ENCODE measurements at places on chromosomes 13 and 19.

DNA sequence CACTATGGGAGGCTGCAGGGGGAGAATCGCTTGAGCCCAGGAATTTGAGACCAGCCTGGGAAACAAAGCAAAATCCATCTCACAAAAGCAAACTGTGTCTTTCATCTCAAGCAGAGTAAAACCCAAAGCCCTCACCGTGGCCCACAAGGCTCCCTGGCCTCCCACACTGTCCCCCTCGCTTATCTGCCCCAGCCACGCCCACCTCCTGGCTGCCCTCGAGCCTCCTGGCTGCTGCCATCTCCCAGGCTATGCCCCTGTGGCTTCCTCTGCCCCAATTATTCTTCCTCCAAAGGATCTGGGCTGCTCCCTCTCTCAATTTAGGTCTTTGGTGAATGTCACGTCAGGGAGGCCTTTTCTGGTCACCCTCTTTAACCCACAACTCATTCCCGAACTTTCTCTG is 3.6 kb downstream of the RABAC1 start:
- DNase-seq: no peak

DNA sequence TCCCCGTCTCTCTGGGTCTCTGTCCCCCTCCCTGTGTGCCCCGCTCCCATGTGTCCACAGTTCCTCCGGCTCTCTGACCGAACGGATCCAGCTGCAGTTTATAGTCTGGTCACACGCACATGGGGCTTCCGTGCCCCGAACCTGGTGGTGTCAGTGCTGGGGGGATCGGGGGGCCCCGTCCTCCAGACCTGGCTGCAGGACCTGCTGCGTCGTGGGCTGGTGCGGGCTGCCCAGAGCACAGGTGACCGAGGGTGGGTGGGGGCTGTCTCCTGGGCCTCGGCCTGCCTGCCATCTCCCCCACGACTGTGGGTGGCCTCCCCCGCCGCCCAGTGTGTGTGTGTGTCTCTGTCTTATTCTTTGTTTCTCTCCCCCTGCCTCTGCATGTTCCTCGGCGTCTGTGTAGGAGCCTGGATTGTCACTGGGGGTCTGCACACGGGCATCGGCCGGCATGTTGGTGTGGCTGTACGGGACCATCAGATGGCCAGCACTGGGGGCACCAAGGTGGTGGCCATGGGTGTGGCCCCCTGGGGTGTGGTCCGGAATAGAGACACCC is 10.3 kb downstream of the TRPM4 start:
- no peak for DNase-seq

DNA sequence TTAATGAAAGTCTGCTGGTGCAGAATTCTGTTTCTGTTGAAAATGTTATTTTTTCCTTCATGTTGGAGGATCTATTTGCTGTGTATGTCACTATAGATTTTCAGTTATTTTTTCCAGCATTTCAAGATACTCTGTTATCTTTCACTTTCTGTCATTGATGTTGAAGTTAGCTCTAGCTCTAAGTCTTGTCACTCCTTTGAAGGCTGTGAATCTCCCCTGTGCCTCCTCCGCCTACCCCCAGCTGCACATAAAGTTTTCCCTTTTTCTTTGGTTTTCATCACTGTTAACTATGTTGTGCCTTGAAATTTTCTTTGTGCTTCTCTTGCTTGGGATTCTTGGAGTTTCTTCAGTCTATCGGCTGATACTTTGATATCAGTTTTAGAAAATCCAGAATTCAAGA is 20.8 kb downstream of the URI1 start:
- DNase-seq: no peak

DNA sequence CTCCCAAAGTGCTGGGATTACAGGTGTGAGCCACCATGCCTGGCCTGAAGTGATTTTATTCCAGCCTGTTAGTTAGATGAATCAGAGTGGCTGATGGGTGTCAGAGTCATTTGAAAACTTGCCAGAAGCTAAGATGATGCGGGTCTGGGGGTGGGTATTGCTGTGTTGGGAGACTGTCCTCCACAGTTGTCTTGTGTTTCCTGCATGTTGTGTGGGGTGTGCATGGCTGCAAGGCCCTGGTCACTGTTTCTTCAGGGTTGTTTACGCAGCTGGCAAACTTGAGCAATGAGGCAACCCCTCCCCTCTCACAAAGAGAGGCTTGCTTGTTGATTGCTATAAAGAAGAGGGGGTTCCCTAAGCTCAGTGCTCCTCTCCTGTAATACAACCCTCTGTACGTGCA is 71.8 kb downstream of the TRPM4 start:
- DNase-seq: no peak

DNA sequence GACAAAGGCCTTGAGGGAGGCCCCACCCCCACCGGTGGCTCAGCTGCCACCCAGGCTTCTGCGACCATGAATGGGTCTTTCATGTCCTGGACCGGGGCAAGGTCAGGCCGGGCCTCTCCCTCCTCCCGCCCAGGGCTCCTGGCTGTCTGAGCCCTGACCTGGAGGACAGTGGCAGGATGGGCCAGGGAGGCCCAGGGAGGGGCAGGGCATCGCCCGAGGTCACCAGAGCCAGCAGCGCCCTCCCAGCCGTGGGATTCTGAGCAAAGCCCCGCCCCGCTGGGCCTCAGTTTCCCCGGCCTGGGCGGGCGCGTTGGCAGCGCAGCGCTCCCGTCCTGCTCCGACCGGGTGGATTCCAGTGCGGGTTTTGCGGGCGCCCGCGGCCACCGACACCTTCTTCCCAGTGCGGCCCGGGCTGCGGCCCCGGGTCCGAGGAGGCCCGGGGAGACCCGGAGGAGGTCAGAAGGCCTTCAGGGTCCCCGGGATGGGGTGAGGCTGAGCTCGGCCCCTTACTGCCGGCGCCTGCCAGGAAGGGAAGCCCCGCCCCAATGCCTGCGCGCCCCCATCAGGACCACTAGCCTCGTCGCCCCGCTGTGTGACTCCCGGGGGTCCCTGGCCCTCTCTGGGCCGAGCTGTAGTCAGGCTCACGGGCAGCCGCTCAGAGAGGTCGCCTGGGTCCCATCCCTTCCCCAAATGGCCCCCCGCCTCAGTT is 24.6 kb upstream of the SEMA6B start:
- DNase-seq: peak; percentile 67

DNA sequence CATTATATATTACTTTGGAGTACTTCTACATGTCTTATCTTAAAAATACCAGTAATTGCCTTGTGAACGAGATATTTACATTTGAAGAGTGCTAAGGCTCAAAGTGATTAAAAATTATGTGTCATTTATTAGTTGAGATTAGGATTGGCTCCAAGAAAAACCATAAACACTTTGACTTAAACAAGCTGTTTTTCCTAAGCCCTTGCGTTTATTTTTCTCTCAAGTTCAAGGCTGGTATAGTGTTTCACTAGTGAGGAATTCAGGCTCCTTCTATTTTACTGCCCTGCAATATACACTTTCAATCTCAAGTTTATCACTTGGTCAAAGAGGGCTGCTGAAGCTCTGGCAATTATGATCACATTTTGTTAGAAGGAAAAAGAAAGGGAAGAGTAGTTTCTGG is 49.9 kb downstream of the UFM1 start:
- no peak for DNase-seq

DNA sequence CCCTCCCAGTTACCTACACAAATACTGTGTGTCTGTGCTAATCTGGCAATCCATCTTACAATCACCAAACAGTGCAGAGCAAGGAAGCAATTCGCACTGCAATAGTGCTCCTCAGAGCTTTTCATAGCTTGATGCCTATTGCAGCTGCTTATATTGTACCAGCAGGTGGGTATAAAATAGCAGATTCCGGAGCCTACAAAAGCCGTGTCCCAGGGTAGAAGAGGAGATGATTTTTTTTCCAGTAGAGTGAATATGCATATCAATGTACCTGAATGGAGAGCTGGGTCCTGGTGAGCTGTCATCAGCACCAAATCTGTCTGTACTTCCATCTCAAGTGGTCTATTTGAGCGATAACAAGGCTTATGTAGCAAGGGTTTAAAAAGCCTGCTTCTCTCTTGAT is 668.4 kb downstream of the DIAPH3 start:
- no peak for DNase-seq

DNA sequence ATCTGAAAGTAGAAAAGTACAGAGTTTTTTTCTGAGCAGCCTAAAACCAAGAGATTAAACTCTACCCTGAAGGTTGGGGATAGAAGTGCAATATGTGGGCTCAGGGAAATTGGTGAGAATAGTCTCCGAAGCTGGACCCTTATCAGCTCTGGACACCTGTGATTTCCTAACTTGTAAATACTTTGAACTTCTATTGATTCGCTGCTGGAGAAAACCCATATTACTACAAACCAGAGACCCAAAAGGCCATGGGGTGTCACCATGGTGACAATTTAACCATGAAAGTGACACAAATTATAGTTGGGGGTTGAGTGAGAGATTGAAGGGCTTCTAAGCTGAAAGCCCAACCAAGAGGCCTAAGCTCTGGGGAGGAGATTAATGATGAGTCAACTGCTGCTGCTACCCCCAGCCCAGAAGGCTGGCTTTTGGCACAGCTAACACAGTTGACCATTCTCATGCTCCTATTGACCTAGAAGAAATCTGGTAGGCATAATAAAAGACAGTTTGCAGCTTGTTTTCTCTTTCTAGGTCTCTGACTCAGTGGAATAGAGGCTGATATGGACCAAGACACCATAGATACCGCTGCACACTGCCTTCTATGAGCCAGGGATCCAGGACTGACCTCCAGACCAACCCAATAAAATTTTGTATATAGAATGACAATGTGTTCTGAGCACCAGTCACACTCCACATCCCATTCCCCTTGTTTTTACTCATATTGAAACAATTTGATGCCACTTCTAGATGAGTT is 131.9 kb upstream of the FNDC3A start:
- no peak for DNase-seq

DNA sequence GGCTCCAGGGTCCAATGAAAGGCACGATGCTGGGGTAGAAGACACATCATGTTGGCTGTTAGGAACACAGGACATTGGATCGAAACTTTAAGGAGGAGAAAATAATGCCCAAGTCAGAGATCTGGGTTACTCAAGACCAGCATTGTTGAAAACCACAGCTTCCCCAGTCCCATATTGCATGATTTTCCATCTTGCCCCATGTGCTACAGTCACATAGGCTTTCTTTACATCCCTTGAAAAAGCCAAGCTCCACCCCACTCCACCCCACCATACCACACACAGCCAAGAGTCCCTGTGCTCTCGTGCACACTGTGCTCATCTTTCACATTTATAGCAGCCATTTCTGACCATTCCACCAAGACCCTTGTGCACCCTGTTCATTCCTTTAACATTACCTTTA is 636.2 kb downstream of the DIAPH3 start:
- no peak for DNase-seq

GRCh38 chr13:26914624-26915023 is 154.0 kb upstream of the GPR12 start:
- no peak for DNase-seq

DNA sequence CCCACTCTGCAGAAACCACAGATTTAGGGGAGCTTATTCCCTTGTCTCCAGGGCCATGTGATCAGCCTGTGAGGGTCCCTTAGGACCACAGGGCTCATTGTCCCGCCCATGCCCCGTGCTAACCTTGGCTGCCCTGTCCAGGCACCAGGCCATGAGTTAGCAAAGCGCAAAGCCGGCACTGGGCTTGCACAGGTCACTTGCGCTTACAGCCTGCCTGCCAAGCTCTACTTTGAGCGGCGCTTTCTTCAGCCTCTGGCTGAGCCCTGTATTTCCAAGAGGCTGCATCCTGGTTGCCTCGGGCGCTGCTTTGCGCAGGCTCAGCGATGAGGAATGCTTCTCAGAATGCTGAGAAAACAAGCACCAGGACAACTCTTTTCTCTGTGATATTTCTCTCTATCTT is 188.0 kb downstream of the TDRD3 start:
- DNase-seq: no peak

DNA sequence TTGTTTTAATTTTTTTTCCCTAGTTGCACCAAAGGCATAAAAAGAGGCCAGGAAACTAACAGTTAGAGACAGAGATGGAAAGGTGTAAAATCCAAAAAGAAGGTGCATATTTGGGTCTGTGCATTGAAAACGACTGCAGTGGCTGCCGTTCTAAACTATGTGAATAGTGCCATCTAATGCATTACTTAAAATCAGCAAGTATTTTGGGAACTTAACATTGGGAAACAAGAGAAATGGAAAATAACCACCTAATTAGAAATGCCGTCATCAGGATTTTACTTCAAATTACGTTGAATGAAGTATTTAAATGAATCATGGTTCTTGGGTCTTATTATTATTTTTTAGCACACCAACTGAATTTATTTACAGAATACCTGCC is 189.5 kb upstream of the MIR17HG start:
- no peak for DNase-seq

DNA sequence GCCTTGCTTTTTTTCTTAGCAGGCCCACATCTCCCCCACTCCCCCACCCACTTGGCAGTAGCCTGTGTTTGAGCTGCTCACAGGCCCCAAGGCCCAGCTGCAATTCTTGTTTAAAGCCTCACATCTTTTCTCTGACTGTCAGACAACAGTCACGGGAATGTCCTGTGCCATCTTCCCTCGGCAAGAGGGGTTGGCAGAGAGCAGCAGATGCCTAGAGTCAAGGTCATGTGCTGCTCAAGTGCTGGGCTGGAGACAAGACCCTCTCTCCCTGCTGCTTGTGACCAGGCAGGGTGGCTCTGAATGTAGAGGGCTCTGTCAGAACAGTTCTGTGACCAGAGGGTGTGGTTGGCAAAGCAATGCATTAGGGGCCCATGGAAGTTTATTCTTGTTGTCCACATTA is 47.4 kb downstream of the BBC3 start:
- DNase-seq: no peak

- no peak for DNase-seq
These were observed 40.0 kb downstream of the UNC13A start for GRCh38 chr19:17648097-17648660.

- DNase-seq: no peak
These were observed 16.7 kb upstream of the COLGALT1 start for GRCh38 chr19:17538684-17539237.

GRCh38 chr19:1567848-1568227 is 287 bp downstream of the MEX3D start:
- DNase-seq: no peak

- DNase-seq: no peak
These were observed 17.8 kb downstream of the KCTD12 start for GRCh38 chr13:76868371-76868770.
